ENCODE measurements at places on chromosomes 1 and 21. TPM values are rescaled to one million over a fixed set of nuclear protein-coding genes. Genes with fewer than 3 reads are reported as not detected.

- no peak for DNase-seq
Observed at GRCh38 chr21:36694031-36694515, 4.8 kb upstream of the SIM2 start.

GRCh38 chr21:36605426-36605825 lies 93.5 kb upstream of the SIM2 start:
- no peak for DNase-seq

- no peak for DNase-seq
Observed at GRCh38 chr21:14838400-14838799, 226.4 kb downstream of the NRIP1 start.

CLDN17 gene
- not detected for total RNA-seq

Measured in dermis blood vessel endothelial cell (primary cell).